ENCODE measurements at places on chromosomes 13 and 19. TPM values are rescaled to one million over a fixed set of nuclear protein-coding genes. Genes with fewer than 3 reads are reported as not detected.

DNA sequence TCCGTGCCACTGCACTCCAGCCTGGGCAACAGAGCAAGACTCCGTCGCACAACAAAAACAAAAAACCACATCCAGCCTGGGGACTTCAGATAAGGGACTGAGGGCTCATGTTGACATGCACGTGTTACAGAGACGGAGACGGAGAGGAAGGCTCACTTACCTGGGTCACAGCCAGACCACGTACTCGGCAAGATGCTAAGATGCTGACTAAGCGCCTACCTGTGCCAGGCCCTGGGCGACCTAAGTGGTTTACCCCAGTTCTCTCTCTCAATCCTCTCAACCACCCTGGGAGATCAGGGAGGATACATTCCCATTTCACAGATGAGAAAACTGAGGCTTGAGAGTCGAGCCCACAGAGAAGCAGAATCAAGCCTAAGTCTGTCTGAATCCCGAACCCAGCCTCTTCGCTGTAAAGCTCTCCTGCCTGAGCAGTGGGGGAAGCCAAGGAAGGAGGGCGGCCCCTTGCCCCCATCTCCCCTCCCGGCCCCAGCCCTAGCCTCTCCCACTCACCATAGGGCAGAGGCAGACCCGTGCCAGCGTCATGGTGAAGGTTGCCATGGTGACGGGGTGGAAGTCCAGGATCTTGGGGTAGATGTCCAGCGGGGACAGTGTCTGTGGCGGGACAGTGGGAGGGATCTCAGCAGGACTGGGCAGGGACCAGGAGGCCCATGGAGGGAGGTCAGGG is 13.5 kb downstream of the ERCC2 start:
- DNase-seq = no peak

GRCh38 chr13:78325585-78325984 is 277.8 kb downstream of the POU4F1 start:
- no peak for DNase-seq

- DNase-seq = no peak
These were observed 14.2 kb downstream of the ZNF91 start for GRCh38 chr19:23381114-23381513.

The GPR12 gene
- 0.08 TPM for total RNA-seq
